Neural crest cell (in vitro differentiated cells): ENCODE measurements at places on chromosomes 3 and 15. TPM values are rescaled to one million over a fixed set of nuclear protein-coding genes. Genes with fewer than 3 reads are reported as not detected.
A peak's percentile ranks its signal among the peaks of the same experiment; 100 is the strongest.

DNA sequence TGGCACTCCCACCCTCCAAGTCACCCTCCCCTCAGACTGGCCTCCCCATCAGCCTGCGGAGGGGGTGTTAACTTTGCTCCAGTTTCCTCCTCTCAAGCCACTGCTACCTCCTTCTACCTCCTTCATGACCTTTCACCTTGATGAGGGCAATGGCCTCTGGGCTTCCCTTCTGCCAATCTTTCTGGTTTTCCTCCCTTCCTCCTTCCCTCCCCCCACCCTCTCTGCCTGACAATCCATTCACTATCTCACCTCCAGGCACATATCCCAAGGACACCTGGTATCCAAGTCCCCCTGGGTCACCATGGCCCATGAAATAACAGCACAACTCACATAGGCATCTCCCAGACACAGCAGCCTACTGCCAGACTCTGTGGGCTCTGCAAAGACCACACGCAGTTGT is 80.0 kb downstream of the WWTR1 start:
- no peaks in the 10 kb centered on the region for H3K27me3 ChIP-seq
- peak overlapping the region; percentile 64 for H3K4me3 ChIP-seq
- DNase-seq: no peak
- H3K4me1 ChIP-seq: peaks cover 56% of the 10 kb centered on the region

- DNase-seq: no peak
- H3K4me1 ChIP-seq: peaks cover 23% of the 10 kb centered on the region
- H3K27ac ChIP-seq: peak overlapping the region; percentile 86
- no peaks in the 10 kb centered on the region for H3K36me3 ChIP-seq
- no peak overlapping the region for H3K4me3 ChIP-seq
These were observed 197.6 kb downstream of the PDZRN3 start for GRCh38 chr3:73427048-73427706.

DNA sequence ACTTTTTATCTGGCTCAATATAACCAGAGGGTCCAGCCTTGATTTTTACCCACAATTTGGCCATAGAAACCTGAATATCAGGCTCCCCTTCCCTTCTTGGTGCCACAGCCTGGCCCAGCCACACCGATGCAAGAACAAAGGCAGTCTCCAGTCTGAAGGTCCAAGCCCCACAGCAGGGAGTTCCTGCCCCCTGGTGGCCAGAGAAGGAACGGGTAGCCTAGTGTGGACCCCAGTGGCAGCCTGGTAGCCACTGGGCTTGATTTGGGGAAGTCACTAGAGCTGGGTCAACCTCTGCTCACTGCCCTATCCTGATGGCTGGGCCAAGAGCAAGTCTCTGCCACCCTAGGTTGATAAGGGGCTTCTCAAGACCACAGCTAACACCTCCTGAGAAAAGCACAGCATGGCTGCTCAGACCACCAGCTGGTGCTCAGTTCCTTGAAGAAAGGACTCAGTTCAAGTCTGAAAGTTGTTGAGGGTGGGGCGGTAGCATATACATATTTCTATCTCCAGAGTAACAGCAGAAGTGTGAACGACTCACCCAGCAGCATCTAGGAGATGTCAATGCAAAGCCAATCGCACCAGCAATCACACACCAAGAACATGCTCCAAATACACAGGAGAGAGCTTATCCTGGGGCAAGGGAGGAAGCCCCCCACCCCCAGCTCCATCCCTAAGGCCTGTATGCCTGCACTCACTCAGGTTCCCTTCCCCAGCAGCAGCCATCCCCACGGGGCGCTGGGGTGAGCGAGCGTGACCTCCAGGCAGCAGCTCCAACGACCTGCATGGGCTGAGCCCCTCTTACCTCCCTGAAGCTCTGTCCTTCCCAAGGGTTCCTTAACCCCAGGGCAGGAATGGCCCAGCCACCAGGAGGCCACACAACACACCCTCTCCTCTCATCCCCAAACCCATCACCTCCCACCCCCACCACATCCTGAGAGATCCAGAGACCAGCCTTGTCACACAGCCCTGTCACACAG is 7.6 kb downstream of the PFKFB4 start:
- peaks cover 3% of the 10 kb centered on the region for H3K36me3 ChIP-seq
- no peaks in the 10 kb centered on the region for H3K27me3 ChIP-seq
- H3K27ac ChIP-seq: peak overlapping the region; percentile 93
- no peak overlapping the region for H3K4me3 ChIP-seq

DNA sequence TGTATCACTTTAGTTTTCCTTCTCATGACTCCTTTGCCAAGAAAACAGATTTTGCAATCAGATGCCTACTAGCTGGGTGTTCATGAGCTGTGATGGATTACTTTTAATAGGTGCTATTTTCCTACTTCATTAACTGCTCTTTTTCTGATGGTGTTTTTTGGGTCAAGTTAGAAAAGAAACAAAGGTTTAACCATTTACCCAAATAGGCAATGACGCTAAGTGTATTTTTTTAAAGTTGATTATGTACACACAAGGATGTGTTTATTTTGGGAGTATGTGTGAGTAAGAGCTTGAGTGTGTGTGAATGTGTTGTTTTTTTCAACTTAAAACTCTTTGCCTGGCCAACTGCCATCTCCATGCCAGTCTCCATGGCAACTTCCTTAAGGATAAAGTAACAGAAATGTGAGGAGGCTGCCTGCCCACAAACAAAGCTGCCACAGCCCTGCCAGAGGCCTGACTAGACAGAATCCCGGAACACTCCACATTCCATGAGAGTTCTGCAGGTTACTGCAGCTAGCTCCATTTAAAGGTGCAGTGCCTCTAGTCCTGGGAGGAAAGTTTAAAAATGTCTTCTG is 215.6 kb upstream of the RBMS3 start:
- no peaks in the 10 kb centered on the region for H3K36me3 ChIP-seq
- H3K4me3 ChIP-seq: no peak overlapping the region
- no peaks in the 10 kb centered on the region for H3K27me3 ChIP-seq
- DNase-seq: peak; percentile 17

GRCh38 chr3:98733812-98734281 is 29.3 kb upstream of the ST3GAL6 start:
- H3K27me3 ChIP-seq: peaks cover 4% of the 10 kb centered on the region
- H3K4me3 ChIP-seq: peak overlapping the region; percentile 97
- H3K27ac ChIP-seq: peak overlapping the region; percentile 90
- H3K36me3 ChIP-seq: peaks cover 7% of the 10 kb centered on the region
- DNase-seq: no peak

GRCh38 chr3:10099041-10099440 is 9.0 kb downstream of the FANCD2OS start:
- peaks cover 3% of the 10 kb centered on the region for H3K36me3 ChIP-seq
- no peaks in the 10 kb centered on the region for H3K27me3 ChIP-seq
- no peak for DNase-seq
- H3K4me3 ChIP-seq: no peak overlapping the region
- no peak overlapping the region for H3K27ac ChIP-seq

DNA sequence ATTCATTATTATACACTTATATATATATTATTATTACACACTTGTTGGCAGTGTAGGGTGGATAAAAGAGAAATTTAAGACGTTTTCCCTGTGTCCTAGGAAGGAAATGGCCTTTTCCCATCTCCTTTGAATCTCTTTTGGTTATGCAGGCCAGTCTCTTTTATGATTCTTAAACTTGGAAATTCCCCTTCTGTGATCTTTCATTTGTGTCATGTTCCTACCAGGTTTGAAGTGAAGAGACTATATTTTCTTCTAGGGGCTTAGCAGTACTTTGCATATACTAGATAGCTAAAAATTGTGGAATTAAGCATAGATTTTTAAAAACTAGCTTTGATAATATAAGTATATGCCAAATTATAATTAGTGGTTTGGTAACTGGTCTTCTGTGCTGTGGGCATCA is 58.5 kb downstream of the BBX start:
- H3K4me1 ChIP-seq: peaks cover 11% of the 10 kb centered on the region
- H3K27ac ChIP-seq: no peak overlapping the region
- DNase-seq: no peak

GRCh38 chr3:69422751-69423150 is 36.9 kb upstream of the FRMD4B start:
- H3K27me3 ChIP-seq: no peaks in the 10 kb centered on the region
- DNase-seq: no peak
- no peak overlapping the region for H3K27ac ChIP-seq
- no peak overlapping the region for H3K4me3 ChIP-seq
- H3K4me1 ChIP-seq: peaks cover 3% of the 10 kb centered on the region
- no peaks in the 10 kb centered on the region for H3K36me3 ChIP-seq

DNA sequence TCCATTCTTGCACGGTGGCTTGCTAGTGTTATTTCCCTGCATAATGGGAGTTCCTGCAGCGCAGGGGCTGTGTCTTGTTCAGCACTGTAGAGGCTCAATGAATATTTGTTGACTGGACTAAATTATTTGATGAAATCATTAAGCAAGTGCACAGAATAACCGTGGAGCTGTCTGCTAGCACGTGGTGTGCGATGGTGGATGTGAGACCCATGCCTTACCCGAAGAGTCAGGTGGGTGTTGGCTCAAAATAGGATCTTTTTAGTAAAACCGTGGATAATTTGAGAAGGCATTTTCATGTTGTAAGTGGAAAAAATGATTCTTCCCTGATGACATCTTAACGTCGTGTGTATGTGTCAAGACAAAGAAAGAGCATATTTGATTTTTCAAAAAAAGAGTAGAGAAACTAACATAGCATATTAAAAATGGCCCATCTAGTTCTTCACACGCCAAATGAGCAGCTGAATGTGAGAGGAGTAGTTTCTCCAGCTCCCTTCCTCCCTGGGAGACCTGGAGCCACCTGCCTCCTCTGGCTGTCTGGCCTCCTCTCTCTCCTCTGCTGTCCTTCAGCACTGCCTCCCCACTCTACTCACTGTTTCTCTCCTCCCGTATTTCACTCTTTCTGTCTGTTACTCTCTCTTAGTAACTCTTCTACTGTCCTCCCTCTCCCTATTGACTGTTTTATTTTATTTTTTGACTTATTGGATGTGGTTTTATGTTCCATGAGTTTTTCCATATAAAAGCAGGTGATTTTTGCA is 6.3 kb downstream of the FAM81A start:
- H3K27ac ChIP-seq: no peak overlapping the region
- H3K4me1 ChIP-seq: peaks cover 6% of the 10 kb centered on the region
- peaks cover 10% of the 10 kb centered on the region for H3K27me3 ChIP-seq
- no peak for DNase-seq
- H3K4me3 ChIP-seq: no peak overlapping the region
- H3K36me3 ChIP-seq: no peaks in the 10 kb centered on the region

The IDH3A gene
- total RNA-seq: 41.5 and 47.9 TPM in 2 replicates

The PSMD2 gene
- total RNA-seq: 359 and 378 TPM in 2 replicates

The GXYLT2 gene
- 0.82 and 1.2 TPM in 2 replicates for total RNA-seq

The COL6A5 gene
- not detected in 2 replicates for total RNA-seq

The MLF1 gene
- total RNA-seq: 19.8 and 21.0 TPM in 2 replicates
